Amniotic stem cell (primary cell): ENCODE measurements at places on chromosomes 7 and 10.

DNA sequence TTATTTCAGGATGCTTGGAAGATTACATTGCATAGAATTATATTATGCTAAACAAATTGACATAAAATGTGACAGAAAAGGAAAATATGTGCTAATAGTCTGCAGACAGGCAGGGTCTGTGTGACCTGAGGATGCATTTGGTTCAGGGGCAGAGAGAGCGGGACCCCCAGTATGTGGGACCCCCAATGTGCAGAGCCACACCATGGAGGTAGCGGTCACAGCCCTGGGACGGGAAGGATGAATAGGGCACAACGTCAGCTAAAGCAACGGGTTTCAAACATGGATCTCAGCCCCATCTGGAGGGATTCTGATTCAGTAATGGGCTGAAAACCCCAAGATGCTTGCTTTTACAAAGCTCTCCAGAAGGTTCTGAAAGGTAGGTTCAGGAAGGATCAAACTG lies 251.8 kb upstream of the ADARB2 start:
- DNase-seq = no peak

DNA sequence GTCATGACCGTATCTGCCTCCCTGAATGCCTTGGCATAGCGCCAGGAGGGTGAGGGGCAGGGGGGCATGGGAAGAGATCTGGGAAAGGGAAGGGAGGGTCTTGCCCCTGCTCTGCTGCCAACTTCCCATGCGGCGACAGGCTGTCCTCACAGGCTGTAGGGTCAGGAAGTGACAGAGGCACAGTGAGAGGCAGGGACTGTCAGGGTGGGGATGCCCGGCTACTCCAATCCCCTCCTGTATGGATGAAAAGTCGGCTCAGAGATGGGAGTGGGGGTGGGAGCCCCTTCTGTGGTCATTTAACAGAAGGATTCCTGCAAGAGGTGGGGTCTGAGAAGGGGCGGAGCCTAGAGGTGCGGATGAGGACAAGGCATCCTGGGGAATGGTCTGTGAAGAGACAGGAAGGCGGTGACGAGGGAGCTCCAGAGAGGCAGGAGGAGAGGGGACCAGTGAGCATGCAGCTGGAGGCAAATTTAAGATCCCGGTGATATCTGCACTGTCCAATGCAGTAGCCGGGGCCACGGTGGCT lies 20.8 kb upstream of the UNC5B start:
- DNase-seq = no peak

- no peak for DNase-seq
These were observed 30.4 kb downstream of the NRCAM start for GRCh38 chr7:108425714-108426275.

GRCh38 chr7:80918399-80918798 lies 452 bp downstream of the SEMA3C start:
- no peak for DNase-seq

DNA sequence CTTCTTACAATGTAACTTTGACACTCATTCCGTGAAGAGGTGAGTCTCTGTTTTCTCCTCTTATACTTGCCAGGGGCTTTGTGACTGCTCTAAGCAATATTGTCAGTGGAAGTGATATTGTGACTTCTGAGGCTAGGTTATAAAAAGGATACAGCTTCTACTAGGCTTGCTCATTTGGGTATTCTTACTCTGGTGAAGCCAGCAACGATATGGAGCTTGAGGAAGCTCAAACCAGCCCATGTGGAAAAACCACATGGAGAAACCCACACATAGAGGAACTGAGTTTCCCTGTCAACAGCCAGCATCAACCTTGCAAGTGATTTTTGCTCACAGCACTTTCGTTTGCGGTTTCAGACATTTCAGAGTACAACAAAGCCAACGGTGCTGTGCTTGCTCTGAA lies 149.6 kb upstream of the SEMA3E start:
- DNase-seq = no peak

DNA sequence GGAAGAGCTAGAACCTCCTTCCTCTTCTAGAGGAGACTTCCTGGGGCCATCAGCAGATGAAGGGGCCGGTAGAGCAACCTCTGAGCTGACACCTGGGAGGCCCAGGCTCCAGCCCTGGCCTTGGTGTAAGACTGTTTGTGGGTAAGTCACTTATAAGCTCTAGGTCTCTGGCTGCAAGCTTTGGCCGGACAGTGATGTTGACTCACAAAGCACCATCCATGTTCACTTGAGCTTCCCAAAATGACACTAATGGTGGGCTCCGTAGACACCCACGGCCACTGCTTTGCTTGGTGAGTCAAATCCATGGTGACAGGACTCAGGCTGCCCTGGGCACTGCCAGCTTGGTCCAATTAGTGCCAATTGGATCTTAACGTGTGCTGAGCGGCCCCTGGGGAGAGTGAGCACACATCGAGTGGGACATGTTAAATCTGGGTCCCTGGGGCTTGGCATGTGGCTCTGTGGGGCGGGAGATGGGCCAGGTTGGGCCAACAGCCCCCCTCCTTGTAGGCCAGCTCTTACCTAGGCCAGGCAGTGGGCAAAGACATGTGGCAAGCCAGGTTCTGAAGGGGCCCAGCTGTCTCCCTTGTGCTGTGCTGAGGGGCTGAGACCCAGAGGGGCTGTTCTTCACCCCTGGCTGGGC lies 16.7 kb downstream of the NEURL1 start:
- DNase-seq = no peak

DNA sequence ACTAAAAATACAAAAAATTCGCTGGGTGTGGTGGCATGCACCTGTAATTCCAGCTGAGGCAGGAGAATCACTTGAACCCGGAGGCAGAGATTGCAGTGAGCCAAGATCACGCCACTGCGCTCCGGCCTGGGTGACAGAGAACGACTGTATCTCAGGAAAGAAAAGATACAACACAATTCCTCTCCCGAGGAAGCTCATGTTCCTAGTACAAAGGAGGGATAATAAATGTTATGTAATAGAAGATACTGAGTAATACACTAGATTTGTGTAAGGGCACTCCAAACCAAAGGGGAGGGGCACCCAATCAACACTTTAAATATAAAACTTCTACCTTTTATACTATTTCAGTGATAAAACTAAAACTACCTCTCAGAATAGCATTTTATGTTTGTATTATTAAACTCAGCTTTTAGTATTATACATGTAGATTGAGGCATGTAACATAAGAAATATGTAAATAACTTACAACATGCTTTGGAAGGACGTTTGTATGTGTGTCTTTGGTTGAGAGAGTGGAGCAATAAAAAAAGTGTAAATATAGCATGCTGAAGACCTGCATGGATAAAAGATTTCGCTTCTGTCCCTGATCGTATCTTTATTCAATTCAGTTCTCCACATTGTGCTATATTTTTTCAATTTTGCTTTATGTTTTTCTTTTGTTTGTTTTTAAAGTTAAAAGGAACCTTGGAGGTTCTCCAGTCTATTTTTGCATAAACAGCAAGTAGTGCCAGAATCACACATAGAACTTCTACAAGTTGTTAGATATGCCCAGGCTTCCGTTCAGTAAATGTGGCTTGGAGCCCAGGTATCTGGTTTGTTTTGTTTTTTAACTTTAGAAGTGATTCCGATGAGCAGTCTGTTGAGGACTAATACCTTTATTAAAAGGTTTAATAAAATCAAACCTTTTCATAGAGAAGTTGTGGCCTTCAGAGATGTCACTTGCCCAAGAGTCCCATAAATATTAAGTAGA lies 71.9 kb downstream of the WAC start:
- DNase-seq = no peak
